ENCODE measurements at places on chromosomes 16 and 17.

DNA sequence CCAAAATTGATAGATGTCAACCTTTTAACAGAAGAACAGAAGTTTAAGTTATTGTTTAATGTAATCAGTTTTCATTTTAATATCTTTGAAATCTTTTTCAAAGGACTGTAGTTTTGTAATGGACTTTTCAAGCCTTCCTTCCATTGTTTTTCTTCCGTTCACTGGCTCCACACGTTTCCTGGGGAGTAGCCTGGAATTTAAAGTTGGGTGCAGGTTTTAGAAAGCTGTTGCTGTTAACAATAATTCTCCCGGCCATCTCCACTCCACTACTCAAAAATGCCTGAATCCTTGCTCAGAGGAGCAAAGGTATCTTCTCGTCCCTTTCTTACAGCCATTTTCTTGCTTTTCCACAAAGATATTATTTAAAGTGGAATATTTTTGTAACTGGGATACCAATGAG lies 4.7 kb upstream of the COQ7 start:
- no peak for DNase-seq

GRCh38 chr16:7517496-7517895 lies 184.9 kb downstream of the RBFOX1 start:
- no peak for DNase-seq

- no peak for DNase-seq
Observed at GRCh38 chr16:70553645-70554044, 30.0 kb downstream of the SF3B3 start.

GRCh38 chr16:582218-582613 lies 7.7 kb upstream of the RAB40C start:
- DNase-seq: no peak

DNA sequence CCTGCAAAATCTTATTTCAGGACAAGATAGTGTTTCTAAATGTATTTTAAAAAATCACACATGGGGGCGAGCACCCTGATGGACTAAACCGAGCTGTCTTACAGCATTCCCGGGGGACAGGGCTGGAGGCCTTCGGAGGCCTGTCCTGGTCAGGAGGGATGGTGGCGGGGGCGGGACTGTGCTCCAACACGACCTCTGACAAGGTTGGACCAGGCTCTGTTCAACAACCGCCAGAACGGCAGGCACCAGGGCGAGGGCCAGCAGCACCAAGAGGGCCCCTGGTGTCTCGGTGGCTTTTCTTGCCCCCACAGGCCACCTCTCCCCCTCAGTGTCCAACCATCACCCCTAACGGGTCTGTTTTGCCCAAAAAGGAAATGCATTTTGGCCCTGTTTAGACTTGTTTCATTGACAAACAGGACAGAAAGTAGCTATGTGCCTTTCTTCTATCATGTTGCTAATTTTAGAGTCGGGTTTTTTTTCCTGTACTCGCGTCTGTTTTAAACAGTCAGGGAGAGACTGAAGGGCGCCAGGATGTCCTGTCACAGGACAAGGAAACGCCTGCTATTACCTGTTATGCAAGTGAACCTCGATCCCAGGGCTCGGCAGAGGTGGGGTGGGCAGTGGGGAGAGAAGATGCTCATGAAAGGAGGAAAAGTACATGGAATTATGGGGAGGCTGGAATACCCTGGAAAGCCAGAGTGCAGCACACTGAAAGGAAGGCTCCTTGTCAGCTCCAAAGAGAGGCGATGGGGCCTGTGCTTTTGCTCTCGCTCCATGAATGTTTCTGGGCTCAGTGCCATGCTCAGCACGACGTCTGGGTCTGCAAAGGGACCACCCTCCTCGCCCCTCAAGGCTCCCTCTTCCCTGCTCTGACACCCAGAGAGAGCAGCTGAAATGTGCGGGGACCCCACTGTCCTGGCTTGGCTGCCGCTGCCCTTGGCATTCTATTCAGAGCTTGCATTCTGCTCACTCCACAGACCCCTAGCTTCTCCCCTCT lies 11.9 kb downstream of the TMEM204 start:
- no peak for DNase-seq

GRCh38 chr17:63918305-63918704 lies 334 bp downstream of the GH1 start:
- no peak for DNase-seq

GRCh38 chr17:72943826-72944689 lies 148.4 kb downstream of the SLC39A11 start:
- no peak for DNase-seq

GRCh38 chr16:11142261-11142630 lies 113.8 kb downstream of the SOCS1 start:
- DNase-seq: no peak

DNA sequence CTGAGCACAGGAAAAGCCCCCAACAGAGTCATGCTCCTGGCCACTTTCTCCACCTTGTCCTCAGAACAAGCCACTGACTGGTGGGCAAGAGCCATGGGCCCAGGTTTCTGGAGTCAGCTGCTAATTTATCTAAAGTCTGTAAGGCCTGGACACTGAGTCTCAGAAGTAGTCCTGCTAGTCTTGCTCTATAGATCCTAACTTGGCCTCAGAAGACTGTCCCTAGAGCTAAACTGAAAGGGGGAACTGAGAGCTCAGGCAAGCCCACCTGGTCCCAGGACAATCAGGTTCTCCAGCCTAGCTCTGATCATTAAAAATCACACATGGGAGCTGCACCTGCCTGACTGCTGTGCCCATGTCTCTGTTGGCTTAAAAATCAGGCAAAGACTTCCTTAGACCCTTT lies 485.8 kb downstream of the SLC39A11 start:
- DNase-seq: no peak

DNA sequence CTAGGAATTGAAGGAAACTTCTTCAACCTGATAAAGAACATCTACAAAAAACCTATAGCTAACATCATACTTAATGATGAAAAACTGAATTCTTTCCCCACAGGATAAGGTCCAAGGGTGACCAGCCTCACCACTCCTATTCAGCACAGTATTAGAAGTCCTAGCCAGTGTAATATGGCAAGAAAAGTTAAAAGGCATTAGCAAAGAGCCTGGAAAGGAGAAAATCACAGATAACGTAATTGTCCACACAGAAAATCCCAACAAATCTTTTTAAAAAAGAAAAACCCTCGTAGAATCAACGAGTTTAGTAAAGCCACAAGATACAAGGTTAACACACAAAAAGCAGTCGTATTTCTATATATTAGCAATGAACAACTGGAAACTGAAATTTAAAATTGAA lies 37.8 kb downstream of the MEAK7 start:
- DNase-seq: no peak

- no peak for DNase-seq
Observed at GRCh38 chr17:40462343-40463121, 19.3 kb downstream of the IGFBP4 start.

GRCh38 chr16:79466111-79466510 lies 134.4 kb downstream of the MAF start:
- DNase-seq: no peak

DNA sequence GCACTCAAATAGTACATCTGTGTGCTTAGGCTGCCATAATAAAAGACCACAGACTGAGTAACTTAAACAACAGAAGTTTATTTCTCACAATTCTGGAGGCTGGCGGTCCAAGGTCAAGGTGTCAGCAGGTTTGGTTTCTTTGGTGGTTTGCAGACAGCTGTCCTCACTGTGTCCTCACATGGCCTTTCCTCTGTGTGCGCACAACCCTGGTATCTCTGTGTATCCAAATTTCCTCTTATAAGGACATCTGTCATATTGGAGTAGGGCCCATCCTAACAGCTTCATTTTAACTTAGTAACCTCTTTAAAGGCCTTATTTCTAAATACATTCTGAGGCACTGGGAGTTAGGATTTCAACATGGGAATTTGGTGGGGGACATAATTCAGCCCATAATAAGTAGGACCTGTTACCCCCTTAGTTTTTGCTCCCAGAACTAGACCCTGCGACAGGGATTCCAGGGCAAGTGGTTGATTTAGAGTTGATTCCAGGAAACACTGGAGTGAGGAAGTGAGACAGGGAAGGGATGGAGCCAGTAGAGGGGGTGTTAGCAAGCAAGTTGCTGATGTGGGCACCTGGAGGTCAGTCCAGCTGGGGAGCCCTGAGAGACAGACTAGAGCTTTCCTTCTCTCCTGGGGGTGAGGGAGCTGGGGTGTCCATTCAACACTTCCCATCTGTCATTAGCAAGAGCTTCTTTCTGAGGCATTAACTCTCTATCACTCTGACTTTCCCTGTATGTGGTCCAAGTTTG lies 10.9 kb upstream of the ALKBH5 start:
- no peak for DNase-seq

GRCh38 chr17:58314706-58315015 lies 13.9 kb downstream of the TSPOAP1 start:
- DNase-seq: no peak

- no peak for DNase-seq
Observed at GRCh38 chr16:12201866-12202265, 225.3 kb downstream of the SNX29 start.

- DNase-seq: peak; percentile 87
Observed at GRCh38 chr16:2983706-2984136, 3.5 kb upstream of the PKMYT1 start.

GRCh38 chr16:86085795-86086194 lies 186.8 kb downstream of the IRF8 start:
- no peak for DNase-seq

DNA sequence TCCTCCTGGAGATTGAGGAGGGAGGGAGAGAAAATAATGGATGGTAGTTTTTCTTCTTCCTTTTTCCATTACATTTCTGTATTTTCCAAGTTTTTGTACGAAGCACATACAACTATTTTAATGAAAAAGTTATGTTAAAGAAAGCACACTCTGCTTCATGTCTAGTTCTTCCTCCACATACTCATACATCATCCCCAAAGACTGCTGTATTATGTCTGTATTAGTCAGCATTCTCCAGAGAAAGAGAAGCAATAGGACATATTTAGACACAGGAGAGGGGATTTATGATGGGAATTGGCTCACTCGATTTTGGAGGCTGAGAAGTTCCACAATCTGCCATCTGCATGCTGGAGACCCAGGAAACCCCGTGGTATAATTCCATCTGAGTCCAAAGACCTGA lies 10.1 kb upstream of the ACSM2A start:
- DNase-seq: no peak

DNA sequence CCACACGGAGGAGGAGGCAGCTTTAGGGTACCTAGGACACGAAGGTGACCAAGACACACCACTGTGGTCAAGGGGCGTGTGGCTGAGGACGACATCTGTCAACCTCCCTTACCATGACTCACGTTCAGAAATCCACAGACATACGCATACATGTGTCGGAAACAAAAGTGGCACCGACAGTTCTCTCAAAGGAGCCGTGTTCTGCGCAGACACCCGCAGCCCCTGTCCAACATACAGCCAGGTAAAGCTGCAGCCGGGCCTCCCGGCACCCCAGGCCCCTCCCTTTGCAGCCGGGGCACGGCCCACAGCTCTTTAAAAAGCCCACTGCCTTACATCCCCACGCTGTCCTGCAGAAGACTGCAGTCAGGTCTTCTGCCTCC lies 40.5 kb upstream of the KLHDC4 start:
- DNase-seq: no peak

- DNase-seq: peak; percentile 38
Observed at GRCh38 chr17:83189044-83190003, 109.9 kb downstream of the METRNL start.

- DNase-seq: no peak
Observed at GRCh38 chr16:9823510-9823909, 358.7 kb downstream of the GRIN2A start.

DNA sequence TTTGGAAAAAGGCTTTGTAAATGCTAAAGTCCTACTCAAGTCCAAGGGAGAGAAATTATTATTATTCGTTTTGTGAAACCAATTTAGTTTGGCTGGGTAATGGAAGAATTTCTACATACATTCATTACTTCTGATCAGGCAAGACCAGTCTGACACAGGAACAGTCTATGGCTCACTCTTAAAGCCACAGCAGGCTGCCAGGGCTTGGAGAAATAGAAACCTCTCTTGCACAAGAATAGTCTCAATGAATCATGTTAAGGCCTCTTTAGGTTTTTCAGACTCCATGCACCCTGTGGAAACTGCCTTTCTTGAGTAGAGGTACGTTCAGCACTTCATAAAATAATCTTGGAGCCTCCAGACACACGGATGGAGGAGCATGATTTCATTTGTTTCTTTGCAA lies 167.7 kb downstream of the IRX3 start:
- no peak for DNase-seq

DNA sequence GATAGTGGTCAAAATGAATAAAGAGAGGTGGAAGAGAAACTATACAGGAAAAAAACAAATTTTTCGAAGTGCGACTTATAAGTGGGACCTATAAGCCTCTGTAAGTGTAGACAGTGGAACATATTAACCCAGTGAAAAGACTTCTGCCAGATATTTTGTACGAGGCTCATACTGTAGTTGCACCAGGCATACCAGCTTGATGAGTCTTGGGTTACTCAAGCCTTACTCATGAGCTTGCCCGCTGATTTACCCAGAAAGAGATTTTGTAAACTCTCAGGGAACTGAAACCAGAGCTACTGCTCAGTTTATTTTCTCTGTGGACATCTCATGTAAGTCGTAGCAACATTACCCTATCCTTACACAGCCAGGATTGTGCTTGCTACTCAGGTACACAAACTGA lies 708.0 kb upstream of the SOX9 start:
- no peak for DNase-seq

DNA sequence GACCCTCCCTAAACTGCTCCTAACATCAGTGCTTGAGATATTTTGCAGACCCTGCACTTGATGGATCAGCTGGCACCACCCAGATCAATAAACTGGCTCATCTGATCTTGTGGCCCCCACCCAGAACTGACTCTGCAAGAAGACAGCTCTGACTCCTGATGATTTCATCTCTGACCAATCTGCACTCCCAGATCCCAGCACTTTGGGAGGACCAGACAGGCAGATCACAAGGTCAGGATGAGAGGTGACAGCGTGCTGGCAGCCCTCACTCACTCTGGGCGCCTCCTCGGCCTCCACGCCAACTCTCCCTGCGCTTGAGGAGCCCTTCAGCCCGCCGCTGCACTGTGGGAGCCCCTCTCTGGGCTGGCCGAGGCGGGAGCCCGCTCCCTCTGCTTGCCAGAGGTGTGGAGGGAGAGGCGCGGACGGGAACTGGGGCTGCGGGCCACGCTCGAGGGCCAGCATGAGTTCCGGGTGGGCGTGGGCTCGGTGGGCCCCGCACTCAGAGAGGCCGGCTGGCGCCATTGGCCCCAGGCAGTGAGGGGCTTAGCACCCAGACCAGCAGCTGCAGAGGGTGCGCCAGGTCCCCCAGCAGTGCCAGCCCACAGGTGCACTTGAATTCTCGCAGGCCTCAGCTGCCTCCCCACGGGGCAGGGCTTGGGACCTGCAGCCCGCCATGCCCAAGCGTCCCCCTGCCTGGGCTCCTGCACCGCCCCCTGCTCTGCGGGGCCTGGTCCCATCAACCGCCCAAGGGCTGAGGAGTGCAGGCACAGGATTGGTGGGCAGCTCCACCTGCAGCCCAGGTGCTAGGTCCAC lies 2.4 kb upstream of the C16orf54 start:
- no peak for DNase-seq

- no peak for DNase-seq
Observed at GRCh38 chr16:68915589-68915988, 72.3 kb downstream of the TANGO6 start.

GRCh38 chr17:75899767-75900468 lies 3.2 kb upstream of the TRIM65 start:
- no peak for DNase-seq

GRCh38 chr17:51045621-51046020 lies 75.0 kb downstream of the SPAG9 start:
- DNase-seq: no peak
